DMS53 (cell line): ENCODE measurements at places on chromosomes 6 and 20.
A peak's percentile ranks its signal among the peaks of the same experiment; 100 is the strongest.

- peak; percentile 12 for DNase-seq
Measured at GRCh38 chr6:22596011-22596410, 26.6 kb downstream of the HDGFL1 start.

GRCh38 chr6:110360676-110361075 lies 2.5 kb upstream of the METTL24 start:
- DNase-seq, result no peak

GRCh38 chr6:165841153-165841558 lies 178.1 kb upstream of the PDE10A start:
- DNase-seq, result no peak

DNA sequence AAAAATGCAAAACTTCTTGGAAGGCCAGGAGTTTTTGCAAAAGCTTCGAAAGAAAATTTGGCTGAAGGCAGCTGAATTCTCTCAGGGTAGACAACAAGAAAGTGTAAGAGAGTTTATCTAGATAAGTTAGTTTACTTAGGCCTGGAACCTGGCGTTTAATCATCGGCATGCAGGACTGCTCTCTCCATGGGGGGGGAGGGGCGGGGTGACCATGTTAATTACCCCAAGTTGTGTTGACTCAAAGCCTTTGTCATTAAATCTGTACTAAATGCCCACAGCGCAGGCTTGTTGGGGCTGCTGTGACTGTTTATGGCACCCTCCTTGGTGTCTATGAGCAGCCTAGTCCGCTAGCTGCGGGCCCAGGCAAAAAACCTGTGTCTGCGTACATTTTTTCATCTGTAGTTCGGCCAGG lies 20.1 kb upstream of the ZNF451 start:
- DNase-seq, result no peak

GRCh38 chr6:140677781-140678528 lies 1303.5 kb upstream of the CITED2 start:
- DNase-seq, result no peak

DNA sequence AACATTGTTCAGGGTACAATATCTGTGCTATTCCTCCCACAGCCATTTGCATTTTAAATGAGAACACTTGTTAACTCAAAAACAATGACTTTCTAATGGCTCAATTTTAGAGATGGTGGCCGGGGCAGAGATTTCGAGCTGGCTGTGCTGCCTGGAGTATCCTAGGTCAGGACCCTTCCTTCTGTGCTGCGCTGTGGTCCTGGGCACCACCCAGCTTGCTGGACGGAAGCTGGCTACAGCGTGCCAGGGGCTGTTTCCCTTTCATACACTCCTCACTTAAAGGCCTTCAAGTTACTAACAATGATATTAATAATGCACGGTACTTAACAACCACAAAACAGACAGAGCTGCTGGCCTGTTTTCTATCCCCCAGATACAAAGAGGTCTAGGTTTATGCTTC lies 194.4 kb upstream of the CST7 start:
- no peak for DNase-seq

GRCh38 chr6:51630011-51630410 lies 457.4 kb downstream of the PKHD1 start:
- no peak for DNase-seq

DNA sequence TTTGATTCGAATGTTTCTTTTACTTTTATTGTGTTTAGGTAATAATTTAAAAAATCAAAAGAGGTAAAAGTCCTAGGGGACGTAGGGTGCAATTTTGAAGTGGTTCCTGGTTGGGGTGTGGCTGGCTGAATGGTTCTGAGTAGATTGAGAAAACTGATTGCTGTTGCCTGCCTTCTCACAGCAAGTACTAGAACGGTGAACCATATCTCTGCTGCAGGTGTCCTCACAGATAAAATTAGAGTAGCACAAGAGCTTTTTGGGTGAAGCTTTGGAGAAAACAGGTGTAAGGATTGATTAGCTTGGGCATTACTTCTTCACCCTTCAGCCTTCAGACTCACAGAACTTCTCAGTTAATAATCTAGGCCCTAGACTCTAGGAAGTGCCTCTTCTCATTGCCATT lies 19.8 kb upstream of the GJA10 start:
- DNase-seq, result no peak

GRCh38 chr20:63534831-63535651 lies 2.1 kb downstream of the PTK6 start:
- peak; percentile 46 for DNase-seq

DNA sequence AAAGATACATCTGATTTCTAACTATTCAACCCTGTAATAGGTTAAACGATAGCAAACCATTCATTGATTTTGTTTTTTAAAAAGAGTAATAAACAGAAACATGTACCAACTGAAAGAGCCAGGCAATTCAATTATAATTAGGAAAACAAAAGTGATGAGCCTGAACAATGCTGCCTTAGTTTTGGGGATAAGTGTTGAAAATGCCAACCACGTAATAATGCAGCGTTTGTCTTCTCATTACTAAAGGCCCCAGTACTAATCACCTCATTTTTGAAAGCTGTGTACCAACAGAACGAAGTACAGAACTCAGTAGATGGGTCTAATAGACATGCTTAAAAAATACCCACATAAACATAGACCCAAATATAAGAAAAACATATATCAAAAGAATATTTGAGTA lies 663.6 kb upstream of the CHD6 start:
- DNase-seq, result no peak

GRCh38 chr6:149362289-149362688 lies 37.8 kb upstream of the SUMO4 start:
- DNase-seq, result no peak

DNA sequence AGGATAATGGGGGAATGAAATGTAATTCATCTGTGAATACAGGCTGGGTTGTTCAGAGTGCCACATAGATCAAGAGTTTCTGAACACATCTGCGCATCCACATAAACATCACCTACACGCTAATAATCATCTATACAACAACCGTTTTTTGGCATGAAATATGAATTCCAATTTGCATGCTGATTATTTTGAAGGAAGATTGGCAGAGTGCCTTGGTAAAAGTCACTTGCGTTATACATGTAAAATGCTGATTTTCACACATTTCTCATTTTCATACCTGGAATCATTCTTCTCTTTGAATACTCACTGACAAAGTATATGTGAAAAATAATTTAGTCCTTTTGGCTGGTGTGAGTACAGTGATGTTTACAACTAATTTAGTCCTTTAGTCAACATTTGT lies 17.7 kb downstream of the COL9A1 start:
- DNase-seq, result no peak

- no peak for DNase-seq
Measured at GRCh38 chr6:20778459-20778858, 244.2 kb downstream of the CDKAL1 start.

GRCh38 chr6:158312672-158313397 lies 570 bp downstream of the TULP4 start:
- no peak for DNase-seq

DNA sequence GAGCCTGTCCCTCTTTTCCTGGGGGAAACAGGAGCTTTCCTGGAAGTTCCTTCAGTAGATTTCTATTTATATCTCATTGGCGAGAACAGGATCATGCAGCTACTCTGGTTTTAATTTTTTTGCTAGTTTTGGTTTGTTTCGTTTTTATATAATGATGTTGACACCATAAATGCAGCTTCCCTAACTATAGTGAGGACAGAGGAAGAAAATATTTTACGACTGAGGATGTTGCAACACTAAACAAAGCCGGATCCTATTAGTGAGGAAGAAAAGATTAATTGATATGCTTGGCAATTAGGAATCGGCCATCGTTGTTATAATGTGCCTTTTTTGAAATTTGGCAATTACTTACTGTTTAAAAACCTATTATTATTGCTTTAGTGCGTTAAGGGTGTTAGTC lies 16.6 kb downstream of the KDM1B start:
- no peak for DNase-seq

GRCh38 chr6:42509765-42510164 lies 54.1 kb upstream of the UBR2 start:
- no peak for DNase-seq

DNA sequence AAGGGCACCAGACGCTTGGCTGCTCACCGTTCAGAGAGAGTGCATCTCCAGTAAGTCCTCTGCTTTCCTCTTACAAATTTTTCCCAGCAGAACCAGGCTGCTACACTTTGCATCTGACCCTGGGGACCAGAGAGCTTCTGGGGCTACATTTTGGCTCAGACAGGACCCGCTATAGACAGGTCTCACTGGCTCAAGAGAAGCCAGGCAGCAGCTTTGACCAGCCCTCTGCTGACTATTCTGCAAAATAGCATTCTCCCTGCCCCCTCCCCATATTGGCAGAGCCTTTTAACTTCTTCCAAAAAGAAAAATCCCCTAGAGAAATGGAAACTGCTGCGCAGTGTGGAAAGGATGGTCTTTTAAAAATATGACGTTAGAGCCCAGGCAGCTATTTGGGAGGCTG lies 37.2 kb downstream of the CPXM1 start:
- no peak for DNase-seq

- DNase-seq, result no peak
Measured at GRCh38 chr6:25218346-25218745, 60.8 kb upstream of the CARMIL1 start.

DNA sequence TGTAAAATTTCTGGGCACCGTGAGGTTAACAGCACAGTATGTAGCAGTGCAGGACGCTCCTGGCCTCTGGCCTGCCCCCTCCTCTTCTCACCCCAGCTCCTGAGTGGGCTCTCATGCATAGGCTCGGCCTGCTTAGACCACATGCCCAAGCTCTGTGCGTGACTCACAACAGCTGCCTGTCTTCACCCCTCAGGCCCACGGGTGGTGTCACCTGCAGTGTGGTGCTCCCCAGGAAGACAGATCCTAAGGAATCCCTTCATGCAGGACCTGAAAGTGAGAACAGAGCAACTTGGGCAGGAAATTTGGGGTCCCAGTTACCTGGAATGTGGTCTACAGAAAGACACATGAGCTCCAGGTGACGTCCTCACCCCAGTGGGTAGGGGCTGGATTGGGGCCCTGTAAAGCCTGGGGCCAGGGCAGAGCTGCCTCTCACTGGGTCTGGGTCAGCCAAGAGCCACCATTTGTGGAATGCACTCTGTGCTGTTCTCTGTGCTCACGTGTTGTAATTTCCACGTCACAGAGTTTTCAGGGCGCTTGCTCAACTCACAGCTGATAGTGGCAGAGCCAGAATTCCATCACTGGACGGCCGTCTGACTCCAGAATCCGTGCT lies 37.0 kb upstream of the PXDC1 start:
- no peak for DNase-seq

DNA sequence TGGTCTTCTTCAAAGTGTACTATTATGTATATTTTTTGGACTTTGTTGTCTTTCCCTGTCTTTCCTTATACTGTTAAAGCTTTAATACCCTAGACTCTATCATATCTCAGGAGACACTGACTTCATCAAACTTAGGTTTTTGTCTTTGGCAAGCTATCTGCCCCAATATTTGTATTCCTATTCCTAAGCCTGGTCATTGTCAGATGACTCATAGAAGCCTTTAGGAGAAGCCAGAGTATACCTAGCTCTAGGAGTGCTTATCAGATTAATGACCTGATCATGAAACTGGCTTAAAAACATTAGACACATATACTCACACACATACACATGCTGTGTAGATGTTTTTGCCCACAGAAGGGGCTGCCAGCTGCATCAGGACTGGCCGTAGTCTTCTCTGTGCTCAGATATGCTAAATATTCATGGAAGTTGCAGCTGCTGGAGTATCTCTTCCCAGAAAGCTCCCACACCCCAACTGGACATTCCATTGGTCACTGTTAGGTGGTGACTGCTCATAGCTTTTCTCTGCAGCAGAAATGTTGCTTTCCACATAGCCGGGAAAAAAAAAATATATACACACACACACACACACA lies 102.0 kb downstream of the ANKS1A start:
- no peak for DNase-seq

DNA sequence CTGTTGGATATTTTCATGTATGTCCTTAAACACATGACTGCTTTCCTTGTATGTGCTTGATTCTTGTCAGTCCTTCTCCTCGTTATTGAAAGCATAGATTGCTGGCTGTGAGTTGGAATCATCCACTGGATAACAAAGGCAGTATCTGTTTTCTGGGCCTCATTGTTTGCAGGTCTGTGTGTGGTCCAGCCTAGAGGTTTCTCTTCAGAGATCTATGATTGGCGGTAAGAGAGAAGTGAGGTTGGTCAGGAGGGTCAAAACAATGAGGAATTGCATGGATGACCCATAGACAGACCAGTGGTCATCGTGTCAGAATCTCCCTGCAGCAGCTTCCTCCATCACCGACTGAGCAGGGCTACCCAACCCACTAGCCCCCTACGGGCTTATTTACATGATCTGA lies 915.0 kb downstream of the KIF16B start:
- DNase-seq, result no peak

DNA sequence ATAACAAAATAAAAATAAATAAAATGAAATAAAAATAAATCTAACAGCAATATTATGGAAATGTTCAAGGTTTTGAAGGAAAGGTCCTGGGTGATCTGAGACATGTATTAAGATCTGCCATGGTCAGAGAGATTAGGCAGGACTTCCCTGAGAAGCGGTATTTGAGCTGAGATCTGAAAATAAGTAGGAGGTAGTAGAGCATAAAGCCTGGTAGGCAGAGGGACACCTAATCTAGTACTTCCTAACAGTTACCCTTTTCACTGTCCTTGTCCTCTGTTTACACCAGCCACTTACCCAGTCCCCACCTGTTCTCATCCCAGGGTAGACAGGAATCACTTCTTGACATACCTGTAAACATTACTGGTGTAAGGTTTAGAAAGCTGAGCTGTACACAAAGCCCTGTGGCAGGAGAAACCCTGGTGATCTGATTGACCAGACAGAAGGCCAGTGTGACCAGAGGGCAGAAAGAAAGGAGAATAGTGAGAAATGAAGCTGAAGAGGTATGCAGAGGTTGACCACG lies 8.3 kb upstream of the ZNF318 start:
- peak; percentile 69 for DNase-seq

DNA sequence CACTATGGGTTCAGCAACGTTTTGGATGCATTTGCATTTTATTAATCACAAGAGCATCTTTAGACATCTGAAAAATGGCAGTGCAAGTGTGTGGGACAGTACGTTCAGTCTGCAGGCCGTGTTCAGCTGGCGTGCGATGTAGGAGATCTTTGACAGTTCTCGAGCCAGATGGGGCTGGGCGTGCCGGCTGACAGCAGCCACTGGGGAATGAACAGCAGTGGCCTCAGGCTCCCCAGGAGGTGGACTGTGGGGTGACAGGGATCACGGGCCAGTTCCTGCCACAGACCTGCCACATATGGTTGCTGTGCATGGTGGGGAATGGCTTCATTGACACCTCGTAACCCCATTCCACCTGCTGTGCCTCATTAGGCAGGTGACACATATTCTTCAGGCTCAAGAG lies 16.4 kb upstream of the MLN start:
- no peak for DNase-seq

DNA sequence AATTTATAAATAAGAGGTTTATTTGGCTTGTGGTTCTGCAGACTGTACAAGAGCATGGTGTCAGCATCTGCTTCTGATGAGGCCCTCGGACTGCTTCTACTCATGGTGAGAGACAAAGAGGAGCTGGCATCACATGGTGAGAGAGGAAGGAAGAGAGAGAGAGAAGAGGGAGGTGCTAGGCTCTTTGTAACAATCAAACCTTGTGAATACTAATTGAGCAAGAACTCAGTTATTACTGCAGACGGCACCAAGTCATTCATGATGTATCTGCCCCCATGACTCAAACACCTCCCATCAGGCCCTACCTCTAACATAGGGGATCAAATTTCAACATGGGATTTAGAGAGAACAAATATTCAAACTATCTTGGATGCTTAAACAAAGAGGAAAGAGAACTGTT lies 6.3 kb upstream of the SIRPG start:
- no peak for DNase-seq
